ENCODE measurements at places on chromosomes 7 and 10.

DNA sequence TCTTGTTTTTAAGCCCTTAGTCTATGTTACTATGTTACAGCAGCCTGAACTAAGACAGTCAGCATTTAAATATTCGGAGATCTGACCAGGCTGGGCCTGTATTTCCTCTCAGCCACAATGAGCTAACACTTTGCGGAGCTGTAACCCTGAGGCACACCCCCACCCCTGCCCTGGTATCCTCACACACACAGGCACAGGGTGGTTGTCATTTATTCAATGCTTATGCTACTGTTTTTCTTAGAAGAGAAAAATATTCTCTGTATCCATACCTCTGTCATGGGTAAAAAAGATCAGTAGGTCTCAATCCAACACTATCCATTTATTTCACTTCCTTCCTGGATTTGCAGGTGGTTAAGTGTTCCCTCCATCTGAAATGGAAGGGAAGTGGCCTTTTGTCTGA lies 80.3 kb upstream of the TRIL start:
- DNase-seq, result no peak

GRCh38 chr7:133315332-133316040 lies 62.6 kb downstream of the EXOC4 start:
- DNase-seq, result no peak

- DNase-seq, result no peak
Measured at GRCh38 chr10:33153251-33153967, 181.1 kb downstream of the NRP1 start.

DNA sequence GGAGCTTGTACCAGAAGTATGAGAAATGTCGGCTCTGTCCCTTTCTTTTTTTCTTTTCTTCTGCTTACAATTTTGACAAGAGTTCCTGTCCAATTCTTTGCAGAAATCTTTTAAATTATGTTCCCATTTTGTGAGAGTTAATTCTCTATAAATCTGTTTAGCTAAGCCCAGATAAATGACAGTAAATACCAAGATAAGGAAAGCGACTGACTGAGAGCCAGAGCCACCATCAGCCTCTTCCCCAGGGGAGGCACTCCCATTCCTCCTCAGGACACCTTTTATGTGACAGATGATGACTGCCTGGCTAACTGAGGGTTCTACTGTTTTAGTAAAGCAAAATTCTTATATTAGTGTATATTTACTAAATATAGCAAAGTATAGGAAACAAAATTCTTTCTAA lies 6.9 kb upstream of the GGCT start:
- no peak for DNase-seq

DNA sequence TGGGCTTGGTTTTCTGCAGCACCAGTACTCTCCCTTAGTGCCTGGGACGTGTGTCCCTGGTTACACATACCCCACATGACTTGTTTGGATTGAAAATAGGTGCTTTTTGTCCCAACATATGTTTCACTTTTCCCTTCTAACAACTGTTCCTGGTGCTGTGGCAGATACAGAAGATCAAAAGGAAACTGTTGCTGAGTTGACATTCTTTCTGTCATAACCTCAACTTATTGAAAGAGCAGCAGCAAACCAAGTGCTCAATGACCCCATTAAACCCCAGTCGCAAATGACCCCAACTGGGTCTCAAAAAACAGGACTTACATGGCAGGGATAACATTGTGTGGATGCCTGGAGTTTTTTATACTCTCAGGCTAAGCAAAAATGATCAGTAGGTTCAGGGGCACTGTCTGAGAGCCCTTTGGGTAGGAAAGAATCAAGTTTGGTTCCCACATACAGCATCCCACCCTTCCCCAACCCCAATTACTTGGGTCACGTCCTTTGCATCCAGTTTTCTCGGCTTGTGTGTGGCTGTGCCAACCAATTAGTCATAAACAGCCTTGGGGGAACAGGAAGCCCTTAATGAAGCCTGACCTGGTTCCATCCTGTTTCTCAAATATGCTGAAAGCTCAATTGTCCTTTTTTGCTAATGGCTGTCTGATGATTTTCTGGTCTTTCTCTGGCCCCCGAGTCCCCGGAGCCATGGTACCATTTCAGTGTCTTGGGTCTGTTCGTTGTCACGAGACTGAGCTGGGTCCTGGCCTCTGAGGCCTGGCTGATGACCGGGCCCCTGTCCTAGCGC lies 4.9 kb downstream of the HKDC1 start:
- DNase-seq, result no peak

DNA sequence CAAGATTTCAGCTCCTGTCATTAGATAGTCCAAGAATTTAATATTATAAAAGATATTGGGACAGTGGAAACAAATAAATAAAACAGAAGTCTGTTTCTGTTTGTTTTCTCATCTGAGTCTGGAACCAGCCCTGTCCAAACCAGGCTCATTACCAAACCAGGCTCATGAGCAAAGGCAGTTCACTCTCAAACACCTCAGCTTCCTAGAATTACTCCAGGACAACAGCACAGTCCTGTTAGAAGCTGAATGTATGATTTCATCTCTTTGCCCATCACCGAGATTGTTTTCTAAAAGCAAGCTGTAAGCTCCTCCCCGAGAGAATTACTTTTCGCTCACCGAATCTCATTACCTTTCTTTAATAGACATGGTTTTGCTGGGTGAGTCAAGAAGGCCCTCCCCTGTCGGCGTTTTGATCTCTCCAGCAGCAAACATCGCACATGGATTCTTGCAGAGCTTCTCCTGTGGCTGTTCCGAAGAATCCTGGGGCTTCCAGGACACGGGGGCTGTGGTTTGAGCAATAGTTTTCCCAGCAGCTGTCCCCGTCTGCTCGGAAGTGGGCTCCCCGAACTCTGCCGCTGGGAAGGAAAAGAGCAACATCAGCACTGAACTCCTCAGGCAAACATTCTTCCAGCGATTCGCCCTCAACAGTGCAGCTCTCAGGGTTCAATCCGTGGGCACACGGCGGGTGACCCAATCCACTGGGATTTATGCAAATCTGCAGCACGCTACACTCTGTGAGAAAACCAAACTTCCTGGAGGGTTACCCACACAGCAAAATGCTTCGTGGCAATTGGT lies 112.5 kb downstream of the SVIL start:
- DNase-seq, result no peak

GRCh38 chr10:8768852-8769251 lies 714.4 kb downstream of the GATA3 start:
- DNase-seq, result no peak

- no peak for DNase-seq
Measured at GRCh38 chr7:116836048-116836447, 26.3 kb upstream of the CAPZA2 start.

- no peak for DNase-seq
Measured at GRCh38 chr10:129273860-129274259, 193.2 kb upstream of the MGMT start.

- DNase-seq, result no peak
Measured at GRCh38 chr7:76386691-76387260, 22.7 kb downstream of the SSC4D start.

DNA sequence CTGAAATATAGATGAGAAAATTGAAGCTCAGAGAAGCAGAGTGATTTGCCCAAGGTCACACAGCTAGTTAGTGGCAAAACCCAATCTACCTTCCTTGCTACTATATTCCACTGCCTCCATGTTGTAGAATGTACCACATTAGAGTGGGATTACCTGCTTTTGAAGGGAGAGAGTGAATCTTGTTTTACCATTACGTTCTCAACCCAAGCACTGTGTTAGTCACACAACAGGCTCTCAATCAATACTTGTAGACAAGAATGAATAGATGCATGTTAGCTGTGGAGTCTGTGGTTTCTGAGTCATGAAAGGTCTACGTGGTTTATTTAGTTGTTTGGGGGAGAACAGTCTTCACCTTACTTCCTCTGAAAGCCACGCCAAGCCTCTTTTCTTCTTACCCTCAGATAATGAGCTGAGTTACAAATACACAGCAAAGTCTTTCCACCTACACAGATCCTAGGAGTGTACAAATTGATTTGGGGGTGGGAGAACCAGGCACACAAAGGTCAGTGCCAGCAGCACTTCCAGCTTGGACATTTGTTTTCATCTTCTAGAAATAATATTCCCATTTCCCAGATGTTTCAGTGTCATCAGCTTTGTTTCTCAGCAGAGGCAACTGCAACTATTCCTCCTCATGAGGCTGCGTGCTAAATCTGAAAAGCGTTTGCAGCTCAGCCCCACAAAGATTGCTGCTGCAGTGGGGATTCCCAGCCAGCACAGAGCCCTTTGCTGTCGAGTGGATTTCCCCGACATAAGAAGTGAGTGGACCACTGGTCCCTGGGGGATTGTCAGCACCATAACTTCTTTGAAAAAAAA lies 71.5 kb upstream of the ADO start:
- DNase-seq, result peak; percentile 66

DNA sequence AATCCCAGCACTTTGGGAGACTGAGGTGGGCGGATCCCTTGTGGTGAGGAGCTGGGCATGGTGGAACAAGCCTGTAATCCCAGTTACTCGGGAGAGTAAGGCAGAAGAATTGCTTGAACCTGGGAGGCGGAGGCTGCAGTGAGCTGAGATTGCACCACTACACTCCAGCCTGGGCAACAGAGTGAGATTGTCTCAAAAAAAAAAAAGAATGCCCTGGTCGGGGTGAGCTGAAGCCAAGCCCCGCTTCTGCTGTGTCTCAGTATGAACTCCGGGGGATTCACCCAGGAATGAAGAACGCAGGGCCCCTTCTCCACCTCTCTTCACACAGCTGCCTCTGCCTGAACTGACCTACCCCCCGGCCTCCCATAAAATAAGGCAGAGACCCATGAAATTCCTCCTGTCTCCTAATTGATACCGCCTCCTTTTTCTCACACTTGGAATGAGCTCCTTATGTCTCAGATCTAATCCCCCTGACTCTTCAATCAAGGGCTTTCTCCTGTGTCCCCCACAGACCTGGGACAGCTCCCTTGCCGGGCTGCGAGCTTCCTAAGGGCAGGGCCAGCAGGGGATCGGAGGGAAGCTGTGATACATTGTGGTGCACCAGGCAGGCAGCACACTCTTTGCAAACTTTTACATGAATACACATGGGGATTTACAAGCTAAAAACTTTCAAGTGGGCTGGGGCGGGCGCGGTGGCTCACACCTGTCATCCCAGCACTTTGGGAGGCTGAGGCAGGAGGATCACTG lies 911 bp upstream of the ZP3 start:
- DNase-seq, result no peak

- DNase-seq, result no peak
Measured at GRCh38 chr10:29613791-29614190, 21.0 kb downstream of the SVIL start.

- no peak for DNase-seq
Measured at GRCh38 chr10:113329121-113329596, 223.7 kb upstream of the HABP2 start.

DNA sequence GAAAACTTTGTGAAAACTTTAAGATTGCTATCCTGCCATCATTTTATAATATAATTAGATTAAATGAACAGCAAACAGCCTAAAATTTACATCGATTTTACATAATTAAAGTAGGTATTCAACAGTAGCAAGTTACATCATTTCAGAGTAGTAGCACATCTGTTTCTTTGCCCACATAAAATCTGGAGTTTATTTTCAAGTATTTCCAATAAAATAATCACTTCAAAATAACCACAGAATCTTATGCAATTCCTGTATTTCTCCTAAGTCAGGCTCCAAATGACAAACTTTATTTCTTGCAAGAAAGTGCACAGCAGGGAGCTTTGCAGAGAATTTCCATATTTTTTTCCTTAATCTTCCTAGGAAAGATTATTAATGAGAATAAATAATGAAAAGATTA lies 82.6 kb downstream of the CUBN start:
- DNase-seq, result no peak

DNA sequence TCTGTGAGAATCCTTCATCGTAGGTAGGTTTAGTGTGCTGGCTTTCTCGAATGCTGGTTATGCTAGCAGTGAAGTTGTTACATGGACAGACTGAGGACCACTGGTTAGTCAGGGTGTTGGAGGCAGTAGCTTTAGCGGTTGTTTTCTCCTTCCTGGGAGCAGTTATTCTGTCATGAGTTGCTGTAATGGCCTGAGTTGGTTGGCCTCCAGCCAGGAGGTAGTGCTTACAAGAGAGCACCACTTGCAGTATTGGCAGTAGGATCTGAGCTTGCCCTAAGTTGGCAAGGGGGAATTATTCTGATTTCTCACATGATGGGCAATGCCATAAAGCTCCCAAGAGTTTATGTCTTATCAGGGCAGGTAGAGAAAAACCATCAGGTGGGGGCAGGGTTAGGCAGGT lies 58.0 kb downstream of the IPMK start:
- no peak for DNase-seq

DNA sequence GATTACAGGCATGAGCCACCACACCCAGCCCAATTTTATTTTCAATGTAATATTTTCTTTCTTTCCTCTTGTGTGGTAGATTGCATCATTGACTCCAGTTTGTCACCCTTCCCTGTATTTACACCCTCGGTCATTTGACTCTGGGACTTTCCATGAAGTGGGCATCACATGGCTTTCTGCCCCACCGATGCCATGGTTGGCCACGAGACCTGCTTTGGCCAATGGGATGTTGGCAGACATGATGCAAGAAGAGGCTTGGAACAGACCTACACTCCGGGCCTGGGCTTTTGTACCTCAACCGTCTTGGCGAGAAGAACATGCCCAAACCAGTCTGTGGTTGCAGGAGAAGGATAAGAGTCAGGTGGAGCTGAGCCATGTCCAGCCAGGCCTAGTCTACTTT lies 38.8 kb upstream of the CACUL1 start:
- DNase-seq, result no peak

DNA sequence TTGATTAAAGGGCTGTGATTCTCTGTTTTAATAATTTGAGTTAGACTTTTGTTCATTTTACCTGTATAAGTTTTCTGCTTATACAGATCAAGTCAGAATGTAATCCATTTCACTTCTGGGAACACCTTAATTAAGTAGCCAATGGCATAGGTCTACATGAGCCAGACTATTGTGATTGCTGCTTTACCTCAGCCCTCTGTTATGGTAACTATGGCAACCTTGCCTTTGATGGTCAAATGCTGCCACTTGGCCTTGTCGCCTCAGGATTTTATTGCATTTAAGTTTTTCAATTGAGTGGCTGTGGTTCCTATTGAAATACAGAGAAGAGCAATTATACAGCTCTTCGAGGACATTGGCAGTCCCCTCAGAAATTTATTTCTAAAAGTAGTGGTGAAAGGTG lies 64.3 kb upstream of the TMEM106B start:
- no peak for DNase-seq

DNA sequence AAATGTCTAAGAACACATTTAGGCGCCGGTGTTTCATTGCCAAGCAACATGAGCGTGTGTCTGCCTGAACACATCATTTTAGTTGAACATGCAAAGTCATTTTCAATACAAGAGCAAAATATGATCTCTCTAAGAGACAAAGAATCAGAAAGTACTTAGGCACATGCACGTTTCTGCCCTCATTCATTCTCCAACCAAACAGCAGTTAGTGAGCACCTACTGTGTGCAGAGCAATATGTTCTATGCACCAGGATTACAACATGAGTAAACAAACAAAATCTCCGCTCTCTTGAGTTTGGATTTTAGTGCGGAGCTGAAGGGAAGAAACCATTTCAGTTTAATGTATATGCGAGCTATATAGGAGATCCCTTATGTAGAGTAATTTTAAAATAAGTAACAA lies 71.6 kb upstream of the KLF6 start:
- no peak for DNase-seq

GRCh38 chr10:62475551-62475950 lies 101.4 kb downstream of the ZNF365 start:
- no peak for DNase-seq

Data from CD4-positive, alpha-beta T cell treated with Interleukin-17A for 4 hours (primary cell).